Activated B cell treated with CpG ODN at 0.5 μM for 24 hours (primary cell): ENCODE measurements at places on chromosomes 2 and 18. TPM values are rescaled to one million over a fixed set of nuclear protein-coding genes. Genes with fewer than 3 reads are reported as not detected.

AMMECR1L gene
- total RNA-seq, result 14.9 and 15.5 TPM in 2 replicates

NEB gene
- total RNA-seq, result 1.2 and 2.0 TPM in 2 replicates

MEIS1 gene
- not detected in 2 replicates for total RNA-seq

OSR1 gene
- not detected in 2 replicates for total RNA-seq

CYS1 gene
- total RNA-seq, result 0.42 and 0.44 TPM in 2 replicates

CHAC2 gene
- total RNA-seq, result 7.0 and 7.6 TPM in 2 replicates

RIOK3 gene
- total RNA-seq, result 90.4 and 92.4 TPM in 2 replicates
